ENCODE measurements at places on chromosomes 5 and 9.

DNA sequence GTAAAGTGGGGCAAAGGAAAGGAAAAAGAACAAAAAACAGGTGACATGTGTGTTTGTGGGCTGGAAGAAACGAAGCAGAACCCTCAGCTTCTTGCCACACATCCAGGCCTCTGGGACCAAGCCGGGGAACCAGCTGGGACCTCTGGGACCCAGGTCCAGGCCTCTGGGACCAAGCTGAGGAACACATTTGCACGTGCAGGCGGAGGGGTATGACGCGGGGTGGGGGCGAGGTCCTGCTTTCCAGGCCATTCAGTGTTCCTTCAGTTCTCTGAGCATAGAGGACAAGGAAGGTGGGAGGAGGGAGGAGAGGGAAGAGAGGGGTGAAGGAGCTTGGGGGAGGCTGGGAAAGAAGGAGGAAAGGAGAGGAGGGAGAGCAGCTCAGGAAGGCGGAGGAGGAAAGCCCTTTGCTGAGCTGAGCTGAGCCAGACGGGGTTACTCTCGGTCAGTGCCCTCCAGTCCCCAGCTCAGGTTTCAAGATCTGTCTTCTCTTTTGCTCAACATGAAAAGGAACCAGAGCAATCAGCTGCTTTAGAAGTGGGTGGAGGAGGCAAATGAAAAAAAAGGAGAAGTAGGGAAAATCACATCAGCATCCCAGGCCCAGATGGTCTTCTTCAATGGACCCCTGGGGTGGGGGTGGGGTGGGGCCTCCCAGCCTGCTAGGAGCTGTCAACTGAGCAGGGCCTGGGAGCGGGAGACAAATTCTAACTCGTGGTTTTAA lies 59.1 kb downstream of the ABCA1 start:
- DNase-seq: no peak

GRCh38 chr5:176994460-176995121 lies 12.0 kb downstream of the UIMC1 start:
- peak; percentile 50 for DNase-seq

- DNase-seq: no peak
These were observed 759 bp upstream of the SUSD1 start for GRCh38 chr9:112175796-112176315.

- no peak for DNase-seq
These were observed 802.2 kb upstream of the WWC1 start for GRCh38 chr5:167489202-167489601.

DNA sequence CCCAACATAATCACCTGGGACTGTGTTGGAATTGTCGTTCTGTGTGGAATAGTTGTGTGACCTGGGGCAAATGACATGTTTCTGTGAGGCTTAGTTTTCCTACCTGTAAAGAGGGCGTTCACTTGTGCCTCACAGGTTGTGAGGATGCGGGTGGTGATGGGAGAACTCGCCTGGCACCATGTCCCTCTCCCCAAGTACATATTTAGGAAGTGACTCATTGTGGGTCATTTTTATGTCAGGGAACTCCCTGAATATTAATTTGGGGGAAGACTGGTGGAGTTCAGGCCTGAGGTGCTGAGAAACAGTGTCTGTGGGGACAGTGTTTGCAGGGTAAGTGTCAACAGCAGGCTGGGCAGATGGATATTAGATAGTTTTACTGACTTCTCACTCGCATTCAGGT lies 144.7 kb downstream of the KDM4C start:
- DNase-seq: no peak

DNA sequence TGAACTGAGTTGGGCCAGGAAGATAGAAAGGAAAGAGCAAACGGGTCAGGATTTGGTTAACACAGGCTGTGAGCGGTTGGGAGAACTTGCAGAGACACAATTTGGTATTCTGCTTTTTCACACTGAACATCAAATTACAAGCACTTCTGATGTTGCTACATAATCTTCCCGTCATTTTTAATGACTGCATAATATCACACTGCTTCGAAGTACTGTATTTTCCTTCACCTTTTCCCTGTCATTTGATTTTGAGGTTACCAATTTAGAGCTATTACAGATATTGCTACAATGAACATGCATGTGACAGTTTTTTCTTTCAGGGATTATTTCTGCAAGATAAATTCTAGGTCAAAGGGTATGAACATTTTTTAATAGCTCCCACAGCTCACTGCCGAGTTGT lies 71.4 kb upstream of the CPEB4 start:
- no peak for DNase-seq

DNA sequence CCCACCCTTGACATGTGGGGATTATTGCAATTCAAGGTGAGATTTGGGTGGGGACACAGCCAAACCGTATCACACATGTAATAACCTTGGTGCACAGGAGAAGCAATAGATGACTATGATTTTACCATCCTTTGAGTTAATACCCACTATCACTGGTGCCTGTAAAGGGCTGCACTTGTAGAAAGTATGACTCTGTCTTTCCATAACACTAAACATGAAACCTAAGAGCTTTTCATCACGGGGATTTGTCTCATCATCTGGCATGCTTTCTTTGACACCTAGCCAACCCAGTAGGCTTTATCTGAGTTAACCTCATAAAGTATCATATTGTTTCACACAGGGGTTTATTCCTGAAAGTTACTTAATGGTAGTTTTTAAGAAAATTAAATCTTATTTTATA lies 188.9 kb upstream of the TNC start:
- no peak for DNase-seq

- DNase-seq: no peak
These were observed 124.1 kb upstream of the ADRA1B start for GRCh38 chr5:159792180-159792579.

DNA sequence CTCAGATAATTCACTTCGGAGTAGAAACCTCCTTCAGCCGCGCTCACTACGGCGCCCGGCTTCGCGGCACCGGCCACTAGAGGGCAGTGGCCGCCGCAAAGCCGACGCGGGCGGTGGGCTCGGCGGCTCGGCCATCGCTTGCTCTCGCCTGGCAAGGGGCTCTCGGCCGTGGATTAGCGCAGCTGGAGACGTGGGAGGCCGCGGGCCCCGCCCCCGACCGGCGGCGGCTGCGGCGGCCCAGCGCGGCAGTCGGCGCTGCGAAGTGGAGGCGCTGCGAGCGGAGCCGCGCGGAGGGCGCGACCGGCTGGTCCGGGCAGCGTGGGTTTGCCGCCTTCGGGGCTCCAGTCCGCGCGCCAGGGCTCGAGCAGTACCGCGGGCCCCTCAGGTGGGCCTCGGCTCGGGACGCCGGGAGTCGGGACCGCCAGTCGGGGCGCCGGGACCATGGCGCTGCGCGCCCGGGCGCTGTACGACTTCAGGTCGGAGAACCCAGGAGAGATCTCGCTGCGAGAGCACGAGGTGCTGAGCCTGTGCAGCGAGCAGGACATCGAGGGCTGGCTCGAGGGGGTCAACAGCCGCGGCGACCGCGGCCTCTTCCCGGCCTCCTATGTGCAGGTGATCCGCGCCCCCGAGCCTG lies at the start of gene SNX18:
Gene SNX18, plus strand, starts transcription at position 248 of the 634 bp plus-strand sequence. Its CDS starts 194 bp downstream, at position 442.
- DNase-seq: peak; percentile 91

DNA sequence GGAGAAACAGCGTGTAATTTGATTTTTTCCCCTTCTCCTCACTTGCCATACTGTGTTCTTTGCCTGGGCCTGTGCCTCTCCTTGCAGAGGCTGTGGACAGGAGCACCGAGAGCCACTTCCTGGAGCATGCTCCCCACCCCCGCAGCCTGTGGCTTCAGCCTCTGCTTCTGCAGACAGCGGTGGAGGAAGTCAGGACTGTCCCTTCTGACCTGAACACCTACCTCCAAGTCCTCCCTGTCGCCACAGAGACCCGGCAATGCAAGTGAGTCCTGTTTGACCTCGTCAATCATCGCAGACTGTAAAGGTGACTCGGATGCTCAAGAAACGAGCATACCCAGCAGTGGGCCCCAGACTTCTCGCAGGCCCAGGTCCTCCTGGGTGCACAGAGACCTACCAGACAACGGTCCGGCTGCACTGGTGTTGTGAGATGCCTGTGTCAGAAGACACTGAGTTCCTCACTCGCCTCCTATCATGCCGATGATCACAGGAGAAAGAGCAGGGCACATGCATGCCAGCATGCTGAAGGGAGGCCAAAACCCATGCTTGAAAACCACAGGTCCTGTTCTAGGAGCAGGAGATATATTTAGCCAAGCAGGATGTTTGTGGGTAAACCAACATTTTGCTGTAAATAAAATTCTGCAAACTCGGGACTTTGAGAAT lies 198.8 kb downstream of the AUH start:
- DNase-seq: no peak

GRCh38 chr9:20305452-20305851 lies 316.8 kb downstream of the MLLT3 start:
- DNase-seq: no peak

DNA sequence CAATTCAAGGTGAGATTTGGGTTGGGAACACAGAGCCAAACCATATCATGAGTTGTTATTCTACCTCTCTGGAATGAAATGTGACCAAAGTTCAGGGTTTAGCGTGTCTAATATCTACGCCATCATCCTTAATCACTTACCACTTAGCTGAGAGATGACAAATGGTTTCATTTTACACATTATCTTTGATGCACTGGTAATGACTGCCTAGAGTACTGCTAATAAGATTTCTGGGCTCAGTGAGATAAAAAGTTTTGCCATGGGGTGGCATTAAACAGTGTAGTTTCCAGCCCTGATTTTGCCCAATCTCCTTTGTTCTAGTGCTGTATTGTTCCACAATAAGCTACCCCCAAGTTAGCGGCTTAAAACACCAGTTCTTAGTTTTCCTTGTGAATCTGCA lies 367.2 kb downstream of the MLLT3 start:
- no peak for DNase-seq

DNA sequence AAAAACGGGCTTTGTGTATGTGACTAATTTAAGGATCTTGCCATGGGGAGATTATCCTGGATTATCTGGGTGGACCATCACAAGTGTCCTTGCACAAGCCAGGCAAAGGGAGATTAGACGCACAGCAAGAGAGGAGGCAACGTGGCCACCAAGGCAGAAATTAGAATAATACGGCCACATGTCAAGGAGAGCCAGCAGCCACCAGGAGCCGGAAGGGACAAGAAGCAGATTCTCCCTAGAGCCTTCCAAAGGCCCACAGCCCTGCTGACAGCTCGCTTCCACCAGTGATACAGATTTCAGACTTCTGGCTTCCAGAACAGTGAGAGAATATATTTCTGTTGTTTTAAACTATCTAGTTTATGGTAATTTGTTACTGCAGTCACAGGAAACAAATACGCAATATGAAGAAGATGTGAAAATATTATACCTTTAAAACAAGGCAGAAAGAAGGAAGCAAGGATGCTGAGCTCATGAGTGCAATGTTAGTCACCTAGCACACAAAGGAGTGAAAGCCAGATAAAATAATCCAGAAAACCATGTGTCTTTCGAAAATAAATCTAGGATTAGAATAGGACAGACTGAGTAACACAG lies 28.7 kb upstream of the F2RL1 start:
- DNase-seq: no peak

- DNase-seq: peak; percentile 80
These were observed 2.2 kb downstream of the ST6GALNAC6 start for GRCh38 chr9:127897193-127897692.

Measured in pancreas (tissue), 10 donors.